ENCODE measurements at places on chromosomes 6 and 20.
A peak's percentile ranks its signal among the peaks of the same experiment; 100 is the strongest.

DNA sequence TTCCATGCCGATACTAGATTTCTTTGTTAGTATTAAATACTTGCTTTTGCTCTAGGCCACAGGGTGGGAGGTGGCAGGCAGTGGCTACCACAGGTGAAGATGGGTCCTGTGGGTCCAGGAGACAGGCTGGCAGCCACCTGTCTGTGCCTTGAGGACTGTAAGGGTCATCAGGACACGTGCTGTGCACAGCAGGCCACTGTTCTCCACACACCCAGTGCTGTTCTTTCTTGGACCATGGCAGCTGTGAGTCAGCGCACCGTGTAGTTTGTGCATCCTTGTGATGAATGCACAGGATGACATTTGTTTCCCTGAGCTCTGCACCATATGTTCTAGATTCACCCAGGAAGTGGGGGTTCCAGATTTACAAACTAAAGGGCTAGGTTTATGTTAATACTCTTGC lies 317.0 kb downstream of the ZFAND3 start:
- no peak for DNase-seq

- DNase-seq = no peak
Observed at GRCh38 chr6:11439876-11440275, 97.7 kb upstream of the TMEM170B start.

DNA sequence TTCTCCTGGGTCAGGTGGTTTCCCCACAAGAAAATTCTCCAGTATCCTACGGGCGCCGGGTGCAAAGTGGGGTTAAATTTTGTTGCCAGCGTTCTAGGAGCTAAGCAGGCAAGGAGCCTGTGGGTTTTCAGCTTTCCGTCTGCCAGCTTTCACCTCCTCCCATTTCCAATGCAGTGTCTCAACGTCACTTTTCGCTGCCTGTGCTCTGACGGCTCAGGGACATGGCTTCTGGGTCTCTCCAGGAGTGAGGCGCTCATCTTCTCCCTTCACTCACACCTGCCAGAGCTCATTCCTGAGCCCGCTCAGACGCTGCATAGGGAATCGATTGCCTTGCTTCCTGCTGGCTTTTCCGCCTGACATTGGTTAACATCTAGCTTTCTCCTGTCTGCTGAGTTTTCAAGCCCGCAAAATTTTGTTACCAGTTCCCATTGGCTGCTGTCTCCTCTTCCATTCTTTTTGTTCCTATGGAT lies 7.3 kb upstream of the NAA20 start:
- DNase-seq = no peak

- no peak for DNase-seq
Observed at GRCh38 chr20:63890201-63890576, 4.7 kb upstream of the DNAJC5 start.

- no peak for DNase-seq
Observed at GRCh38 chr6:121539439-121539838, 104.0 kb downstream of the GJA1 start.

GRCh38 chr20:42134265-42135098 lies 516.3 kb upstream of the CHD6 start:
- no peak for DNase-seq

DNA sequence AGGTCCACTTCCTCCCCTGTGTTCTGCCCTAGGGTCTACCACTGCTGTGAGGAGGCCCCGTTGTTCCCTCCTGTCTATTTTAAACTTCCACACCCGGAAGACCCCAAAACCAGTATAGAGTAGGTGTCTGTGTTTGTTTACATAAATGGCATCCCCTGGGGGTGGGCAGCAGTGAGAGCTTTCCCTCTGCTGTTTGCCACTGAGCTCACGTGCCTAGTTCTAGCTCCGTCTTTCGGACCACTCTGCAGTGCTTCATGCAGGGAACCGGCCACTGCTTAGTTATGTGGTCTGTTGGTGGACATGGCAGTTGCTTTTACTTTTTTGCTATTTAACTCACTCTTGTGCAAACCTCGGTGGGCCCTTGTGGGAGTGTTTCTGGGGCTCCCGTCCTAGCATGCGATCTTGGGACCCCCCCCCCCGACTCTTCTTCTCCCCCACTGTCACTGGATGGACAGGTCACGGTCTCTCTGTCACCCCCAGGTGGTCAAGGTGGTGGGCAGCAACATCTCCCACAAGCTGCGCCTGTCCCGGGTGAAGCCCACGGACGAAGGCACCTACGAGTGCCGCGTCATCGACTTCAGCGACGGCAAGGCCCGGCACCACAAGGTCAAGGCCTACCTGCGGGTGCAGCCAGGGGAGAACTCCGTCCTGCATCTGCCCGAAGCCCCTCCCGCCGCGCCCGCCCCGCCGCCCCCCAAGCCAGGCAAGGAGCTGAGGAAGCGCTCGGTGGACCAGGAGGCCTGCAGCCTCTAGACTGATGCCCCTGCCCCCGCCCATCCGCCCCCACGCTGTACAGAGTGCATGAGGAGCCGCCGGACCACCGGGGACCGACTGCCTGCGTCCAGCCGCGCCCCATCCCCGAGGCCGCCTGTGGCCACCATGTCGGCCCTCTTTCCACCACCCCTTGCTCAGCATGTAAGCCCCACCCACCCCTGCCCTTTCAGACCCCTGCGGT lies 40.9 kb downstream of the VSTM2L start:
- DNase-seq = no peak

GRCh38 chr6:163826629-163827028 lies 412.1 kb downstream of the QKI start:
- DNase-seq = no peak

- DNase-seq = no peak
Observed at GRCh38 chr20:63662813-63663189, 4.7 kb downstream of the RTEL1 start.

- no peak for DNase-seq
Observed at GRCh38 chr6:11275598-11275997, 43.1 kb upstream of the NEDD9 start.

DNA sequence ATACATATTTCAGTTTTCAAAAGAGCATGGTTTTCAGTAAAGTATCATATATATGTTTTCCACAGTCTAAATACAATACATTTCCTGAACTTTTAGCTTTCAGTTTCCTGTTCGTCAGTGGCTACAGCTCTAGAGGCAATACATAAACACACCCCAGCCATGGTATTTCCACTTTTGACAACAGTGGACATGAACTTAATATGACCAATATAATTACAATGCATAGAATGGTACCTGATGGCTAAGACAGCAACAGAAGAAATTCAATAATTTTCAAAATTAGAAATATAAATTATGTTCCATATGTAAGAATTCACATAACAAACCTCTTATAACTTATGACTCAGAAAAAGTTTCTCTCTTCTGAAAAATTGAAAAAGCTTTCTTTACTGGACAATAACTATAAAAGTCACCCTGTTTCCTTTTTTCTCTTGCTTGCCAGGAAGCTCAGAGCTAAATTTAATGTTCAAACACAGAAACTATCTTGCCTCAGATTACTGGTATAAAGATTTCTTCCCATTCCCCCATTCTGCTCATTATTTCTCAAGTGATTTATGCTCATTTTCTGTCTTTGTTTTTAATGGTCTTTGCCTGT lies 19.2 kb downstream of the FKBP5 start:
- no peak for DNase-seq

DNA sequence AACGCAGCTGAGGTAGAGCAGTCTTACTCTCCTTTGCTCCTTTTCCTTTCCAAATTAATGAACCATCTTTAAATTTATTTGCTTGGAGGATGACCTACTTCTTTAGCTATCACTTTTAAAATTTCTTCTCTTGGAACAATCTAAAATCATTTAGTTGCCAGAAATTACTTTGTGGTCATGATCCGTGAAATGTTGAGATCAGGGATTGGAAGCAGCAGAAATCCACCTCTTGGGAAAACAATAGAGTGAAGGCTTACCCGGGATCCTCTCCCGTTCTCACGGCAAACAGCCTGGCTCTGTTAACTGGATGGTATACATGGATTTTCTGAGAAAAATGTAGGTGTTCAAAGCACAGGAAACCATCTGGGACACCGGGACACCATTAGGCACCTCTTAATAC lies 7.7 kb downstream of the AKAP12 start:
- no peak for DNase-seq

DNA sequence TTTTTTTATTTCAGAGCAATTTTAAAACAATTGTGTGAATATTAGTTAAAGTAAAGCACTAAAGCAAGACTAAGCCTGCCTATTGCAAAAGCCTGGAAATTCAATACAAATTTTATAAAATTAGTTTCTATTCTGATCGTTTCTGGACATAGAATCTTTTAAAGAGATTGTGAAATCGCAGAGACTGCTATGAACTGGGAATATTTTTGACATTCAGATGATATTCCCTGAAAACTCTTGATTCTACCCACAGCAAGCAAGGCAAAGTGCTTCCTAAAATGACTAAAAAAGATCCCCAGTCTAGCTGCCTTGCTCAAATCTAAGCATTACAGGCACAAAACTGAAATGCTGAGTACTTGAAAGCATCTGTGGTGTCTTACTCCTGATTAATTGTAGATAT lies 187.6 kb upstream of the CEP162 start:
- DNase-seq = no peak

GRCh38 chr20:21513181-21513663 lies 642 bp downstream of the NKX2-2 start:
- no peak for DNase-seq

- no peak for DNase-seq
Observed at GRCh38 chr6:109236115-109237076, 141.1 kb downstream of the CEP57L1 start.

- no peak for DNase-seq
Observed at GRCh38 chr20:62949962-62950361, 2.5 kb upstream of the SLC17A9 start.

- DNase-seq = no peak
Observed at GRCh38 chr6:161412795-161413194, 138.9 kb upstream of the AGPAT4 start.

DNA sequence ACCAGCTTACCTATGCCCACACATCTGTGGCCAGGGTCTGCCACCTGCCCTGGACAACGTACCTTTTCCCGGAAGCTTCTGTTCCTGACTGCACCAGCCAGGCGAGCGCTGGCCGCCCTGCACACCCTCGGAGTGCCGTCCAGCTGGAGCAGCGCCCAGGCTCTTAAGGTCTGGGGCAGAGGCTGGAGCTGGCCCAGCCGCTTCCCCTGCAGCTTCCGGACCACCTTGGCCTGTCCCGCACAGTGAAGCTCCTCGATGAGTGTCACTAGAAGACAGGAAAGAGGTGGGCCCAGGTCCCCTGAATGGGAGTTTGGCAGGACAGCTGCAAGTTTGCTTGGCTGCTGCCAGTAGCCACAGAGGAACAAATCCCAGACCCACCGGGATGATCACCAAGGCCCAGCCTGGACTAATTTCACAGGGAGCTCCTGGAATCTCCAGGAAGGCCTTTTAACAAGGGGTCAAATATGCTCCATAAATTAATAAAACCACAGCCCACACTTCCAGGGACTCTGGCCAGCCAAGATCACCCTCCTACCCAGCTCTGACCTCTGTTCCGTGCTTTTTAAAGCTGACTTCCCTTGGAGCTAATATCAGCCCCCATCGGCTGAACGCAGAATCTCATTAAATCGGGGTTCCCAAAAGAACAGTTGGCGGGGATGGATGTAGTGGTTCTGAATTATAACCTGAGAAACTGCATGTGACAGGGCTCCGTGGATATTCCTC lies 82.3 kb downstream of the PTPN1 start:
- no peak for DNase-seq

GRCh38 chr6:25366903-25367545 lies 87.8 kb downstream of the CARMIL1 start:
- DNase-seq = peak; percentile 41

DNA sequence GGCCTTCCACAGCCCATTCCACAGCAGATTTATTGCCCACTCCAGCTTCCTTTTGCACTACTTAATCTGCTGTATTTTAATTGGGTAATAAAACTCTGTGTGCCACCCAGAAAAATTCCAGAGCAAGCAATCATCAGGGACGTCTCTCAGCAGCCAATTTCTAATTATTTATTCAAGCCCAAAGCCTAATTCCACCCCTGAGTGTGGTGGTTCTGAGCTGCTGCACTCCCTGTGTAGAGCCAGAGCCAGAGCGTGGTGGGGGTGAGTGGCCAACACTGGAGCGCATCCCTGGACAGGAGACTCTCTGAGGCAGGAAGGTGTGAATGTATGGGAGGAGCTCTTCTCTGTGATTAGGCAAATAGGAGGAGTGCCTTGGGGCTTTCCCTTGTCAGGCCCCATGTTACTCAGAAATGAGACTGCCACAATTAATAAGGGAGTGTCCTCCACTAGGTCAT lies 66.1 kb downstream of the CD24 start:
- peak; percentile 77 for DNase-seq

- DNase-seq = no peak
Observed at GRCh38 chr6:113750151-113750855, 106.8 kb upstream of the MARCKS start.

- DNase-seq = peak; percentile 79
Observed at GRCh38 chr6:36314221-36315014, 22.3 kb downstream of the BNIP5 start.

GRCh38 chr6:15255481-15255880 lies 9.6 kb downstream of the JARID2 start:
- no peak for DNase-seq

DNA sequence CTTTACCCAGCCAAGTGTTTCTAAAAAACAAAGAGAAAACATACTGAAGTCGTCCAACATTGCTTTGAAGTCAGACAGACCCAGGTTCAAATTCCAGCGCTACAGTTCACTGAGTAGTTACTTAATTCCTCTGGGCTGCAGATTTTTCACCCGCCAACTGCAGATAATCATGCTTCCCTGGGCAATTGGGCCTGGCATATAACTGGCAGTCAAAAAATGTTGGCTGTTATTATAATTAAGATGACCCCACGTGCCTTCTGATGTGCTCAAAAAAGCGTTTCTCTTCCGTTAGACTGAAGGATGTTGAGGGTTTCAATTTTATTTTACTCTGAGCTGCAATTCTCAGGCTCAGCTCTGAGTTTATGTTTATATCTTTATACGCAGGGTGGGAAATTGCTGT lies 156.1 kb upstream of the CITED2 start:
- no peak for DNase-seq

- DNase-seq = no peak
Observed at GRCh38 chr6:158626360-158627167, 18.0 kb downstream of the DYNLT1 start.

GRCh38 chr6:126540161-126540560 lies 200.2 kb downstream of the CENPW start:
- no peak for DNase-seq

DNA sequence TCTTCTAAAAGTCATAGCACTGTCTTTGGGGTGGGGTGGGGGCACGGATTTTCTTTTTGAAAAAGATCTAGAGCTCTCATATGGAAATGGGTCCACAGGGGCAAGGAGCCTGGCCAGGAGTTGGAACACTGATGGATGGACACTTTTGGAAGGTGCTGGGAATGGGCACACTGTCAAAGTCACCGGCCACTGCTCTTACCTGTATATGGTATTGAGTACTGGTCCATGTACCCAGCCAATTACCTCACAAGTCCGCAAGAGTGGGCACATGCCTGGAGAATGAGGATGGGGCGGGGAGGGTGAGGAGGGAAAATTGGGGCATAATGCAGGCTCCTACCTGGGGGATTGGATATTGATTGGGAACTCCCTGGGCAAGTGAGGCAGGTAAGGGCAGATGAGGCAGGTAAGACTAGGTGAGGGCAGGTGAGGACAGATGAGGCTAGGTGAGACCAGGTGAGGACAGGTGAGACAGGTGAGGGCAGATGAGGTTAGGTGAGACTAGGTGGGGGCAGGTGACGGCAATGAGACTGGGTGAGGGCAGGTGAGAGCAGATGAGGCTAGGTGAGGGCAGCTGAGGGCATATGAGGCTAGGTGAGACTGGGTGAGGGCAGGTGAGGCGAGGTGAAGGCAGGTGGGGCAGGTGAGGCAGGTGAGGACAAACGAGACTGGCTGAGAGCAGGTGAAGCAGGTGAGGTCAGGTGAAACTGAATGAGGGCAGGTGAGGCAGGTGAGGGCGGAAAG lies 167.9 kb downstream of the NRN1 start:
- DNase-seq = no peak
